Activated T-helper 1 cell treated with anti-CD3 and anti-CD28 coated beads, Interleukin-2, amount 50 U/mL, for 16 hours (primary cell): ENCODE measurements at places on chromosomes 3 and 15.

DNA sequence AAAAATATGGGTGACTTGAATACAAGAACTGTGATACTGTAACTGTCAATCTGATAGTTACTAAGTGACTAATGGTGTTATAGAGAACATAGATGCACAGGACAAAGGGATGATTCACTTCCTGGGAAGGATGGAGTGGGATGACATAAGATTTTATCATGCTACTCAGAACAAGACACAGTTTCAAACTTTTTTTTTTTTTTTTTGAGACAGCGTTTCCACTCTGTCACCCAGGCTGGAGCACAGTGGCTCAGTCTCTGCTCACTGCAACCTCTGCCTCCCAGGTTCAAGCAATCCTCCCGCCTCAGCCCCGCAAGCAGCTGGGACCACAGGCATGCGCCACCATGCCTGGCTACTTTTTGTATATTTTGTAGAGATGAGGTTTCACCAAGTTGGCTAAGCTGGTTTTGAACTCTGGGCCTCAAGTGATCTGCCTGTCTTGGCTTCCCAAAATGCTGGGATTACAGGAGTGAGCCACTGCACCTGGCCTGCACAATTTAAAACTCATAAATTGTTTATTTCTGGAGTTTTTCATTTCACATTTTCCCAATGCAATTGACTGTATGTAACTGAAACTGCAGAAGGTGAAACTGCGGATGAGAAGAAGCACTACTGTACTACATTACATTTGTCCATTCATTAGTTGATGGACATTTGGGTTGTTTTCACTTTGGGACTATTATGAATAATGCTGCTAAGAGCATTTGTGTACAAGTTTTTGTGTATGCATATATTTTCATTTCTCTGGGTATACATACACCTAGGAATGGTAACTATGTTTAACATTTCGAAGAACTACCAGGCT, 40.6 kb downstream of the ADIPOQ start:
- no peak for DNase-seq

DNA sequence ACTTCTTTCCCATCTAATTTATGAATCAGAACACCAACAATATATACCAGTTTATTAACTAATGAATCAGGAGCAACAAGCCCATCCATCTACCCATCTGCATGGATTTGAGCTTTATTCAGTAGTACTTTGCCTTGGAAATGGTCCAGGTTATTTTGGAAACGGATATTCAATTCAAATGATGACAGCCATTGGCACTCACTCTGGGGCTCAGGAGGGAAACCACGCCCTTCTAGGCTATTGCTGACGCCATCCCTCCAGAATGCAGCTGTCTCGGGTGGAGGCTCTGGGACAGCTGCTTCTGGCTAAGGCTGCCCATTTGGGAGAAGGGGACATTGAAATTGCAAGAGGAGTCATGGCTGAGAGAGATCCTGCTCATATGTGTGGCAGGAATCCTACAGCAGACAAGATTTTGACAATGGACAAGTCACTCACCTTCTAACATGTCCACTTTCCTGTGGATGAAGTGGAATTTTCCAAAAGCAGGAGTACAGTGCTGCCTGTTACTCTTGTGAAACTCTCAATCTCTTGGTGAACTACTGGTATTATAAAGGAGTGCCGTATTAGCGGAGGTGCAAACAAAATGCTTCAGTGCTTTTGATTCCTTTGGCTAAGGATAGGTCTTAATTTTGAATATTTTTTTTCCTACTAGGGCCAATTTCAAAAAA, 29.3 kb upstream of the TRAK1 start:
- no peak for DNase-seq

DNA sequence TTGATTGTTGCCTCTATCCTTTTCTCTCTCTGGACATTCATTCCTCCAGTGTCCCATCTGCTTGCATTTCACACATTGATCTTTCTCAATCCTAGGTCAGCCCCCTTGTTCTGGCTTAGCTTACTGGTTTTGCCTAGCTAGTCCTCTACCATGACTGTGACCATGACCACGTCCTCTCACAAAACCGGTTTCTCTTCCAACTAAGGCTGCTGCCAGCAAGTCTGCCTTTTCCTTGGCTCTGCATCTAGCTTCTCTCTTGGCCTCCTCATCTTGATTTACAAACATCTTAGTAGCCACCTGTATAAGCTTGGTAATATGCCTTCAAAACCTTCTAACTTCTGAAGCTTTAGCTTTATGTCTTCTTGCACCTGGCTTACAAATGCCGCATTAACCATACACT, 167.2 kb downstream of the STXBP5L start:
- DNase-seq: no peak

DNA sequence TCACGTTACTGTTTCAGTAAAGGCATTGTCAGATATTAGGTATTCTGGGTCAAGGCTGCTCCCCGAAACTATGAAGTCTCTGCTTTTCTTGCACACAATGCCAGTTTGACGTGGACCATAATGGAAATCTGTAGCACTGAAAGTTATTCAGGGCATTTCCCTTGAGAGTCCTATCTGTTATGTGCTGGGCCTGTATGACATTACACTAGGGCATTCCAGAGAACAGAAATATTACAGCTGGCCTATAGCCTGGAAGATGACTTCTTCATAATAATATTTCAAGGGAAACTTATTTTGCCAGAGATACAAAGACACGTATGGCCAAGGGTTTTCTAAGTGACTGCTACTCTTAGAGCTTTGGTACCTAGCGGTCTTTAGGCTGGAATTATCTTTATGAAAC, 613.6 kb upstream of the CBLB start:
- DNase-seq: no peak

DNA sequence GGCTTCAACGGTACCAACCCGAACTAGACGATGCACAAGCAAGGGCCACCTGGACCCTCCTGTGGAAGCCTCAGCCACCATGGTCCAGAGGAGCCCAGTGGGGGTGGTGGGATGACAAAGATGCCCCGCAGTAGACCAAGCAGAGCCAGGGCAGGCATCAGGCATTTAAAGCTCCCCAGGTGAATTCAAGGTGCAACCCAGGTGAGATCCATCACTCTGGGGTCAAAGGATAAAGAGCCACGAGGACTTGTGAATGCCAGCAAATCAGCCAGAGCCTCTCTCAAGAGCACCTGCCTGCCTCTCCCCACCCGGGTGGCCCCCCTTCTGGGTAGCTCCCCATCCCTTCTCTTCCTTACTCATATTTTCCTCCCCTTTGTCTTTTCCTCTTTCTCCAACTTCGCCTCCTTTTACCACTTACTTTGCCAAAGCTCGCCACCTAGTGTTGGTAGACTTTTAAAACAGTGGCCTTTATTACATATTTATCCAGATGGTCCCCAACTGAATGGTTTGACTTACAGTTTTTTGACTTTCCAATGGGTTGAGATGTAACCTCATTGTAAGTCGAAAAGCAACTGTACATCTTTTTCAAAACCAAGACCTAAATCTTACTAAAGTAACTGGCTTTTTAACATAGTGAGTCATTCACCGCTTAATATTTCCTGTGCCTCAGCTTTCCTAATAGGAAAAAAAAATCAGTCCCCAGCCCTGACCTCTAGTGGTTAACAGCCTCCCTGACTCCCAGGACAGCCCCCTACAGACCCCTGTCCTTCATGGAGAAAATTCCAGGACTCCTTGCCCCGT, 18.8 kb downstream of the PLA2G4F start:
- no peak for DNase-seq

DNA sequence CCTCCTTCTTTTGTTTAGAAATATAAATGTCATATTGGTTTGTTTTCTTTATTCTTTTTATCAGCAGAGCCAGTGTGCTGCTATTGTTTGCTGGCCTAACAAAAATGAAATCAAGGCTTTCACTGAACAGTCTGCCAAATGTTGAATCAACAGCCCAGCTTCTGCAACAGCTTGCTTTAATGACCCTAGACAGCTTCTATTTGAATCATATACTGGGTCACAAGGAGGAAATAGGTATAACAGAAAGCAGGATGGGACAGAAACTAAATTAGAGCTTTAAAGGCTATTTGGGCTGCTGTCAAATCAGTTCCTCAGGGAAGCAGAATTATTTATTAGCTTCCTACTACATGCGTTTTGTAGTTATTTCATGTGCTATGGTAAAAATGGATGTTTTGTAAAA, 12.1 kb upstream of the DNAJC13 start:
- DNase-seq: no peak

GRCh38 chr3:134459562-134459961, 26.2 kb downstream of the ANAPC13 start:
- no peak for DNase-seq

DNA sequence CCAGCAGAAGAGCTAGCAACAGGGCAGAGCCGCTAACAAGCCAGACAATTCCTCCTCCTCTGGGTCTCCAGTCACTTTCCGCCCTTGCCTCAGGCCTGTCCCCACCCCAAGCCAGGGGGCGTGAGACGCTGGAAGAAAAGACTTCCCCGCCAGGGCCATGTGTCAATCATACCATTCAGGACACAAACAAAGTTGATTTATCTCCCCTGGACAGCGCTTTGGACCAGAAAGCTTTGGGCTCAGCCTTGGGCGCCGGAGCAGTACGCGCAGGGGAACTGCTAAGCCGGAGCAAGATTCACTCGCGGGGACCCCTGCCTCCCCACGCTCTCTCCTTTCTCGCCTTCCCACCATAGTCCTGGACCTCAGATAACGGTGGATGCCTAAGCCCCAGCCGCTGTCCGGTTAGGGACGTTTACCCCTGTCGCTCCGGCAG, 479 bp downstream of the LRRC2 start:
- no peak for DNase-seq

DNA sequence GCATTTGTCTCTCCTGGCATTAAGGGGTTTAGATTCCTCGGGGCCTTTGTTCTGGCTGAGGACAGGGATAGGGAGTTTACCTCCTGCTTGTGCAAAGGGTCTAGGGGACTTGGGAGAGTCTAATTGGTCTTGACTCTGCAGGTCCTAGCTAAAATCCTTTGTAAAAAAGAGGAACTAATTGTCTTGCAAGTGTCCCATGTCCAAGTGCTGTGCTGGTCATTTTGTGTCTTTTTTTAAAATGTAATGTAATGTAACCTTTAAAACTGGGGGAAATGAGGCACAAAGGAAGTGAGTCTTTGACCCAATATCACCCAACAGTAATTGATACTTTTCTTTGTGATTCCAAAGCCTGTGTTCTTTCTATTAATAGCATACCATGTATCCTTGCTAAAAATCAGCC, 14.9 kb upstream of the C3orf80 start:
- no peak for DNase-seq

- DNase-seq: no peak
These were observed 23.4 kb downstream of the PXK start for GRCh38 chr3:58356054-58356453.

DNA sequence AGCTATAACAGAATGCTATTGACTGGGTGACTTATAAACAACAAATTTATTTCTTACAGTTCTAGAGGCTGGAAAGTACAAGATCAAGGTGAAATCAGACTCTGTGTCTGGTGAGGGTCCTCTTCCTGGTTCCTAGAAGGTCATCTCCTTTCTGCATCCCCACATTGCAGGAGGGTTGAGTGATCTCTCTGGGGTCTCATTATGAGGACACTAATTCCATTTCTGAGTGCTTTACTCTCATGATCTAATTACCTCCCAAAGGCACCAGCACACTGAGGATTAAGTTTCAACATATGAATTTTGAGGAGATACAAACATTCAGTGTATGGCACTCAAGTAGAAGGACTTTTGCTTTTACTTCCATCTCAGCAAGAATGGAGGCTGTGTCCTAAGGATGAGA, 534.1 kb upstream of the KCNMB2 start:
- no peak for DNase-seq

DNA sequence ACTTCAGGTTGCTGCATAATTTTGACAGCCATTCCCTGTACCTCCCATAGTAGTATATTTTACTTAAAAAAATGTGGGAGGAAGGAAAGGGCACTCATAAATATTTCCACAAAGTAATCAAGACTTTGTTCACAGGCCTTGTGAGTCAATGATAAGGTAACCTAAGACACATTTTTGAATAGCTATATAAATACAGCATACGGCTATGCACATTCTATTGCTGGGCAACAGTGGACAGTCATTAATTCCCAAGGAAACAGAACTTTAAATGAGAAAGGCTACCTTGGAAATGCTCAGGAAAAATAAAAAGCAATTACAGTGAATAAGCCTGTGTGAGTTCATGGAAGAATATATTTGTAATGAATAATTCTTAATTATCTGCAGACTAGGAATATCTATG, 144.0 kb downstream of the CADM2 start:
- no peak for DNase-seq

- DNase-seq: no peak
These were observed 115.3 kb downstream of the XXYLT1 start for GRCh38 chr3:195155570-195156241.
